ENCODE measurements at places on chromosomes 5 and 9.

DNA sequence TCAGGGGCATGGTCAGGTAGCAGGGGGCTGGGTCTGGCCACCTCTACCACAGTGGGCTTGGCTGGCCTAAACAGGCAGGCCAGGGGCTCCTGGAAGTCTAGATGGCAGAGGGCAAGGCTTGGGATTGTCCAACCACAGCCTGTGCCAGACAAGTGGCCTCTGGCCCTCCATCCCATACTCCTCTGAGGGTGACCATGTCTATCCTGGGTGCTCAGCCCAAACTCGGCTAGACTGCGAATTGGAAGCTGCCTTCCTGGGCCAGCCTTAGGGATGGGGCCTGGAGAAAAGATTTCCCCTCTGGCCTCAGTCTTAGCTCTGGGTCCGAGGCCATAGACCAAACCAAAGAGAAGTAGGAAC, 110.5 kb downstream of the PHF2 start:
- DNase-seq, result no peak

GRCh38 chr9:118630931-118631595, 738.2 kb downstream of the BRINP1 start:
- DNase-seq, result no peak

GRCh38 chr5:6599739-6600138, 33.1 kb downstream of the NSUN2 start:
- DNase-seq, result no peak

- DNase-seq, result no peak
Measured at GRCh38 chr5:72597456-72597948, 90.3 kb upstream of the ZNF366 start.

- DNase-seq, result no peak
Measured at GRCh38 chr5:170338291-170338690, 40.7 kb upstream of the LCP2 start.

Measured in activated naive CD8-positive, alpha-beta T cell treated with anti-CD3 and anti-CD28 coated beads, Interleukin-2, amount 50 U/mL, for 16 hours (primary cell).